Osteocyte (in vitro differentiated cells): ENCODE measurements at places on chromosomes 5 and 9.

DNA sequence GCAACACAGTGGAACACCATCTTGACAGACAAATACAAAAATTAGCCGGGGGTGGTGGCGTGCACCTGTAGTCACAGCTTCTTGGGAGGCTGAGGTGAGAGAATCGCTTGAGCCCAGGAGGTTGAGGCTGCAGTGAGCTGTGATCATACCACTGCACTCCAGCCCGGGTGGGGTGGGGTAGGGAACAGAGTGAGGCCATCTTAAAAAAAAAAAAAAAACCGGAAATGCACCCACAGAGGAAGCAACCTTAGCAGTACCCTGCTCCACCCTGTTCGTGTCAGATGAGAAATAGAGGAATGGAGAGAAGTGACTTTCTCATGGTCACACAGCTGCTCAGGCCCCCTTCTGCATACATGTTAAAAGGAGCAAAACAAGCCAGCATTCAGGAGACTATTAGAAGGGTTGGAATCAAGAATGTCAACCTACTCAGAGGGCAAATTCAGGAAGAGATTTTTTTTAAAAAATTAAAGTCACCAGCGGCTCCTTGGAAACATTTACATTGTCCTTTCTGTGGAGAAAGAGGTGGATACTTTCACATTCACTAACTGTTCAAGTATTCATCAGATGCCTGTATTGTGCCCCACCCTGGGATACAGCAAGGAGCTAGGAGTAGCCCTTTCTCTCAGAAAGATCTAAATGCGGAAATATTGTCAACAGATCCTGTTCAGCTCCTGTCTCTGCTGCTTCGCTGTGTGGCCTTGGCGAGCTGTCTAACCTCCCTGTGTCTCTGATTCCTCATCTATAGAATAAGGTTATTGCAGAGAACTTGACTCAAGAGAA lies 41.0 kb downstream of the CYFIP2 start:
- DNase-seq, result no peak

DNA sequence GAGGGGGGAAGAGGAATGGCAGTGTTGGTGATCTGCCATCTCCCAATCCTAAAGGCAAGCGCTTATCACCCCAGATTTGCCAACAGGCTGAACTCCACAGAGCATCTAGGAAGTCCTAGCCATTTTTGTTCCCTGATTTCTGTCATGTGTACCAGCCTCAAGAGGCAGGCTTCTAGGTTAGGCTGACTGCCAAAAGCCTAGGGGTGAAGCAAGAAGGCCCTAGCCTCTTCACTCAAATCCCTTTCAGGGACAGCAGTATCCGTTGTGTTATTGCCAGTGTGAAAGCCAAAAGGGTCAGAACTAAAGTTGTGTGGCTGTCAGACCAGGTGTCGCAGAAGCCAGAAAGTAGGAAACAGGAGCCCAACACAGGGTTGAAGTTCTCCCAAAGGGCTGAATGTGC lies 14.7 kb downstream of the IGIP start:
- peak; percentile 23 for DNase-seq

- DNase-seq, result no peak
Measured at GRCh38 chr9:70553707-70554673, 139.5 kb upstream of the KLF9 start.

DNA sequence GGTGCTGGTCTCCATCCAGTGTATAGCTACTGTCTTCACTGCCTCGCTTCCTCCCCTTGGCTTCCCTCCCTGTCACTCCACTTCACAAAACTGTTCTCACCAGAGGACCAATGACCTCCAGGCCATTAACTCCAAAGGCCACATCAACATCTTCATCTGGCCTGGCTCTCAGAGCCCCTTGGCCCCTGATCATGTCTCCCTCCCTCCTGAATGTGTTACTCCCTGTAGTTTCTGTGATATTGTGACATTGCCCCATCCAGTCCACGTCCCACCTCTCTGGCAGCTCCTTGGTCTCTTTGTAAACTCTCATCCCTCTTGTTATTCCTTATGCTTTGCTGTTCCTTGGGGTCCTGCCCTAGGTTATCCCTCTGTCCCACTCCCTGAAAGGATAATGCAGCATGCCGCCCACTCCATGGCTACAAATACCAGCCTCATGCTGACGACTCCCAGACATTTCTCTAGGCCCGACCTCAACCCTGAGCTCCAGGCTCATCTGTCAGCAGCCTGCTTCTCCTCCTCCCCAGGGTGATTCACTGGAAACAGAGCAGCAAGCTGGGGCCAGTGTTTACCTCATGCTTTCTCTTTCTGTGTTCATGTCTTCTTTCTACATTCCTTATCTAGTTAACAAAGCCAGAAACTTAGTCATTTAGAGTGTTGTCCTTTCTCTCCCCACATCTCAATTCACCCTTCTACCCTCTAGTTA lies 312.2 kb downstream of the SPOCK1 start:
- no peak for DNase-seq

DNA sequence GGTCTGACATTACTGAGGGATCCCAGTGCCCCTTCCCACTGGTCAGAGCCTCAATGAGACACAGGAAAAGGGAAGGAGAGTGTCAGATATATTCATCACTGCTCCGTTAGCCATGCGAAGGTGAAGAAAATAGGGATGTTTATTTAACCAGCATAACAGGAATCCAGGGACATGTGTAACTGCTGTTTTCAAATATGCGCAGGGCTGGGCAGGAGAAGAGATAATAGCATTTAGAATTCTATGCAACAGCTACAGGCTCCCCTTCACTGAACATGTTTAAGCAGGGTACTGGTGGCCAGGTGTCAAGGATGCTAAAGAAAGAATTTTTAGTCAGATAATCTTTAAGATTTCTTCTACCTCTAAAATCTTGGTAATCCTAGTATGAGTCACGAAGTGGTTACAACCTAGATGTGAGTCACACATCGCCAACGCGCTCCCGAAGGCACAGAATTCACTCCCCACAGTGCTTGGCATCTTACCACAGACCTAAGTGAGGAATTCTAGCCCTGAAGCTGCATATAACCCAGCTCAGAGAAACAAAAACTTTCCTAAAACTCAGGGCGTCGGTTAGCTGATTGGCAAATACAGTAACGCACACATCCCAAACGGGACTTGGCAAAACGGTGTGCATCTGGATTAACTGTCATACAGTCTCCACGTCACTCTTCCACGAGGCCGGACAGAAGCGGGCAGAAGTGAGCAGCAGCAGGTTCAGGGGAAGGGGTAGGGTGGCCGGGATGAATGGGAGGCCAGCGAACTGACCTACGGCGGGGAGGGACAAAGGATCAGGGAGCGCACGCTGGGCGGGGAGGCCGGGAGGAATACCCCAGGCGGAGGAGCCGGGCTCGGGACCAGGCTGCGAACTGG lies 1.1 kb downstream of the CTNNAL1 start:
- DNase-seq, result peak; percentile 88

GRCh38 chr5:123151227-123151909 lies 62.3 kb downstream of the PRDM6 start:
- DNase-seq, result no peak

DNA sequence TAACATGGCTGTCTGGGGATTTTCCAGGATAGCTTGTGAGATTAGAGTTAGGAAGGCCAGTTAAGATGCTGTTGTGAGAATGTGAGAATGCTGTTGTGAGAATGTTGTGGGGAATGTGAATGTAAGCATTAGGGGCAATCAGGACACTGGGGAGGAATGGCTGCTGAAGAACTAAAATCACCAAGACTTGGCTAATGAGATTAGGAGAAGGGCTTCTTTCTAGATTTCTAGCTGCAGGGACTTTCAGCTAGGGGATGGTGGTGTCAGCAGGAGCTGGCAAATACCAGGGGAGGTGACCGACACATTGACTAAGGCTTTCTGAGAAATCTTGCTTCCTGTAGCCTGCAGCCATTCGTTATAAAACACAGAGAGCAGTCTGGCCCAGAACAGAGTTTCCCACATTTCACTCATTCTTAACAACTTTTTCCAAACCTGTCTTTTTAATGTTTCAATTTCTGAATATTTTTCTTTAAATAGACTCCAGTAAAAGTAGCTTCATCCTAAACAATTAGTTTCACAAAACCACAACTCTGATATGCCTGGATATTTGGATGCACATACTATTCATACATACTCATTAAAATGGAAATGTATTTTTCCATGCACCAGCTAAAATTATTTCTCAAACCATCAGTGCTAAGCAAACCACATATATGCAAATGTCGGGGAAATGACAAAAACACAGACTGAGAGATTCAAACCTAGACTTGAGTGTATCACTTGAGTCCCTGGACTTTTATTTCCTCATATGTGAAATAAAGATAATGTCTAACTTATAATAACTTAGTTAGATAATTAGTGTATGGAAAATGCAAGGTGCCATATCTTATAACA lies 89.3 kb upstream of the TNC start:
- DNase-seq, result no peak

DNA sequence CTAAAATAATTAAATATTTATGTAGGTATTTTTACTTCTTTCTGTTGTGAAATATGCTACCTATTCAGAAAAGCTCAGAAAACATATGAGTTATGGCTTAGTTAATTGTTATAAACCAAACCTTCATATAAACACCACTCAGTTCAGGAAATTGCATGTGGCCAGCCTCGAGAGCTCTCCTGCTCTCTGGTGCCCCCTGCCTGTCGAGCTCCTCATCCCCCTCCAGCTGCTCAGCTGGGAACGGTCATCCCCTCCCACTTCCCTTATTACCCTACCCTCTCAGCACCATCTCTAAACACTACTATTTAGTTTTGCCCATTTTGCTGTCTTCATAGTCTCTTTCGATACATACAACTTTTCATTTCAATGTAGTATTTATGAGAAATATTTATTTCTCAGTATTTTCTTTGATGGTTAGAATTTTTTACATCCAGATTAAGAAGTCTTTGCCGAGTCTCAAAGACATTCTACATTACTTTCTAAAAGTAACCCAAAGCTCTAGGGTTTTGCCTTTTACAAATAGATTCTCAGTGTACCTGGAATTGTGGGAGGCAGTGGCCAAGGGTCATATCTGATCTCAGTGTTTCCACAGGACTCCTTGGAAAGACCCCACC lies 51.2 kb upstream of the SEMA4D start:
- no peak for DNase-seq

- DNase-seq, result no peak
Measured at GRCh38 chr9:21558615-21559401, 76.7 kb upstream of the IFNE start.

- DNase-seq, result no peak
Measured at GRCh38 chr5:6740586-6741150, 27.4 kb downstream of the TENT4A start.

GRCh38 chr5:1805326-1805725 lies 4.1 kb downstream of the NDUFS6 start:
- no peak for DNase-seq

- DNase-seq, result no peak
Measured at GRCh38 chr5:32029261-32029660, 144.9 kb downstream of the GOLPH3 start.

- no peak for DNase-seq
Measured at GRCh38 chr5:67426961-67427849, 230.6 kb upstream of the CD180 start.

DNA sequence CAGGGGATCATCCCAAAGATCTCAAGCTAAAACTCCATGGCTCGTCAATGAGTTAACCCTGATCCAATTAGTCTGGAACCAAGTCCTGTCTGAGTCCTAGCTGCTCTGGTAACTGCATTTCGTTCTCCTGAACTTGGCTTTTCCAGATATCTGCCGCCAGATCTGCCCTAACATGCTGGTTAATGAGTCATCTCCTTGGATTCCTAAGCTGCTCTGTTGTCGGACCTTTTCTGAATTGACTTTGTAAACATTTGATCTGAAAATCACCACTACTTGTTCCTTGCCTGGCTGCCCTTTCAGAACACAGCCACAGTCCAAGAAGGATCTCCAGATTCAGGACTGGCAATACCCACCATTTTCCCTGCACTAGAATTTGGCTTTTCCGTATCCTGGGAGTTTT lies 473.0 kb downstream of the ZSWIM6 start:
- DNase-seq, result no peak

DNA sequence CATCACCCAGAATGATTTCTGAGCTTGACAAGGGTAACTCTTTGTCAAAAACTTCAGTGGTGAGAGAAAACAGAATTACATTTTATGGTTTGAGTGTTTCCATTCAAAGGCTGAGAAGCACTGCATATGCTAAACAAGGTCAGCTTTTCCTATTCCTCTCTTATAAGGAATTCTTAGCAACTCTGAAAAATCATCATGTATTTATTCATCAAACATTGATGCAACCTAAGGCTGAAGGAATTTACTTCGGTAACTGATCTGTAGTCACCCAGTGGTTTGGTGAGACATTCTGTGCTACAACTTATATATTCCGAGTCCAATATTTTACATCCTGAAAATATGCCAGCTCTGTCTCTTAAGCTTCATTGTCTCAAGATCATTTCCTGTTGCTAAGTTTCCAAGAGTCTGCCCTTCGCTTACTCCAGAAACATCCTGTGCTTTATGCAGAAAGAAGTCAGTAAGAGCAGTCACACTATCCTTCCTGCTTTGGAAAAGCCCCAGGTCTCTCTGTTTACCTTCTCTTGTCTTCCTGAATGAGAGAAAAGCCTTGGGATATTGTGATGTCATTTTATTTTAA lies 176.6 kb upstream of the TBCA start:
- DNase-seq, result no peak

DNA sequence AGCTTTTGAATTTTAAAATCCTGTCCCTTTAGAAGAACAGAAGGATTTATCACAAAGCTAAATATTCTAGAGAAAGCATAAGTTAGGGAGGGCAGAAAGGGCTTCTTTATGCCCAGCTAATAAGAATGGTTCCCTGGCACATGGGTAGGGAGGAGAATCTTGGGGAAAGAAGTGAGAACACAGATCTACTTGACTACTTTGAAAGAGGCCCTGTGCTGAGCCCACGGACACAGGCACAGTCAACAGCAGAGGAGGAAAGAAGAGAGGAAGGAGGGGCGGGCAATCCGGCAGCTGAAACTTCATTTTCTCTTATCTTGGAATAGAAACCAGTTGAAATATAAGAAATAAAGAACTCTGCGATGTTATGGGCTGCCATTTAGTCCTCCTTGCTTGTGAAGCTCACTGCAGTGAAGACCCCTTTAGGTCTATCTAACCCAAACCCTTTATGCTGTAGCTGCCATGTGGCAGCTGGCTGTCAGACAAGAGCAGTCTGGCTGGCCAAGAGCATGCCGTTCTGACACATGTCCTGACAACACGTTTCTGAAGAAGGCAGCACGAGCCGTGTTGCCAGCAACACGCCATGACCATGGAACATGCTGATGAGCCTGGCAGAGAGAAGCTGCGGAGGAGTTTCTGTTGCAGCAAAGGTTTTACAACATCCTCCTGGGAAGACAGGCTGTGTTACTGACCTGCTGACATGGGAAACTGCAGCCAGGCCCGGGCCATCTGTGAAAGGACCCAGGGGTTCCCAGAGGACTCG lies 34.2 kb downstream of the ABLIM3 start:
- DNase-seq, result no peak

GRCh38 chr9:82363198-82363597 lies 374.6 kb downstream of the SPATA31D1 start:
- no peak for DNase-seq

DNA sequence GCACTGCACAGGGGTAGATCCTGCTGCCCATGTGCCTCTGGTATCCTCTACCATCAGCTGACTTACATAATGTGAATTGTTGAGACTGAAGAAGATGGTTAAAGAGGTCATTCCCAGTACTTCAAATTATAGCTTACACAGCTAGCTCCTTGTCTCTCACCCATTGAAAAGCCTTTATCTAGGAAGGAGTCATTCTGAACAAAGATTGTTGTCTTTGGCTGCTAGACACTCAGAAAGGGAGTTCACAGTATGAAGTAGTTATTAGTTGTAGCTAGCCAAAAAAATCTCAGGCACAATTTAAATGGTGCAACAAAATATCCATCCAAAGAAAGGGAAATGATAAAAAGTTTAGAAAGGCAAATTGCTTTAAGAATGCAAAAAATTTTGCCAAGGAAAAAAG lies 102.0 kb upstream of the NREP start:
- no peak for DNase-seq

GRCh38 chr5:145462525-145462924 lies 372.6 kb downstream of the PRELID2 start:
- DNase-seq, result no peak
